ENCODE measurements at places on chromosomes 4 and X.

- no peak for DNase-seq
These were observed 175.6 kb downstream of the COL25A1 start for GRCh38 chr4:109126856-109127255.

- DNase-seq, result no peak
These were observed 104.2 kb upstream of the SORBS2 start for GRCh38 chr4:185916231-185916630.

- DNase-seq, result no peak
These were observed 31.0 kb upstream of the FGG start for GRCh38 chr4:154643493-154643892.

- peak; percentile 45 for DNase-seq
These were observed 31.1 kb downstream of the ZBTB49 start for GRCh38 chr4:4320951-4321714.

DNA sequence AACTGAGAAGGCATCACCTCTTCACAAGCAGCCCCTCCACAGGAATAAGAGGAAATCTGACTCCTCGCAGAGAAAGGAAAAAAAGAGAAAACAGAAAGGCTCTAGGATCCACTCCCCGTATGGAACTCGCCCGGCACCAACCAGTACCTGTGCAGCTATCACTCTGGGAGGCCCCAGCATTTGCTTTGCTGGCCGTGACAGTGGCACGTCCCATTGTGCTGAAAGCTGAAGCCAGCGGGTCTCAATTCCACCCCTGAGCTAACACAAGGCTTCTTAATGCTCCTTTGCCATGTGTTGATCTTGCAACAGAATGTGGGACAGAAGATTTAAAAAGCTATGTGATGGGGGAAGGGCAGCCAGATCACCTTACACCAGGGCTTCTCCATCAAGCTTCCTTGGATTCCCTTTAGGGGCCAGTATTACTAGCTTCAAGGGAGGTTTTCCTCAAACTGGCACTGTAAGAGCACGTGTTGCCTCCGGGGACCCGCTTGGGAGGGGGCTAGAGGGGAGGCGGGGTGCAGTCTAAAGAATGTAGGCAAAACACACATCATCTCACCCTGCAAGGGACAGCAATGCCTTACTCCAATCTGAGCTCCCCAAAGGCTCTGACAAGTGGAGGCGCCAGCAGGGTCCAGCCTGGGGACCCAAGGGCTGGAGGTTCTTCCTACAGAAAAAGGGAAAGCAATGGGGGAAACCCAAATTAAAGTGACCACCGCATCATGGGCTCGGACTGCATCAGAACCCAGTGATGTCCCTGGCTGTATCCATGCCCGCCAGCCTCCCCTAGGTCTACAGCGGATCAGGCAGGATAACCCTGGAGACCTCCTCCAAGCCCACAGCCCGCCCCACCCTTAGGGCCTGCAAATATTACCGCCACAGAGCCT is 1.2 kb downstream of the USP46 start:
- DNase-seq, result no peak

- DNase-seq, result no peak
These were observed 27.7 kb upstream of the HS3ST1 start for GRCh38 chr4:11456401-11456800.

- DNase-seq, result no peak
These were observed 92.1 kb downstream of the KLHL13 start for GRCh38 chrX:118024482-118024881.

DNA sequence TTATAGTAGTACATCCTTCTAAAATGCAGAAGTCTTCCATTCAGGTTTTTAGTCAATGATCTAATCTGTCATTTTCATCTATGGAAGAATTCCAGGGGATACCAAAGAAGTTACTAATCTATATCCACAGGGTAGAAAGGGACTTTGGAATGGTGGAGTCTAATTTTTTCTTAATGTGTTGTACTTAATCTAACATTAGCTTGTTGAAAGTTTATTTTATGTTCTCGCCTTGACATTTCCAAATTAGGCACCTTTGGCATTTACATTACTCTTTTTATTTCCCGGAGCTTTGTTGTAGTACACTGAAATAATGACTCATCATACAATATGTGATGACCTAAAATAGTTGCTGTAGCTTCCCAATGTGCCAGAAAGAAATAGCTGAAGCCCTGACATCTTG is 91.5 kb downstream of the HTR2C start:
- no peak for DNase-seq

- no peak for DNase-seq
These were observed 50.3 kb downstream of the EFNB1 start for GRCh38 chrX:68878977-68879645.
